Natural killer cell treated with Interleukin-12 subunit alpha and Interleukin-12 subunit beta and Interleukin-15 and Interleukin-18, amount 100 ng/mL, for 72 hours (primary cell): ENCODE measurements at places on chromosomes 16 and 17. TPM values are rescaled to one million over a fixed set of nuclear protein-coding genes. Genes with fewer than 3 reads are reported as not detected.

The CLEC18A gene
- 2.2 TPM for total RNA-seq

The SRCIN1 gene
- total RNA-seq = 0.05 TPM

The TRAPPC1 gene
- 162 TPM for total RNA-seq

The KREMEN2 gene
- total RNA-seq = not detected

The LLGL2 gene
- total RNA-seq = 34.1 TPM

The KRTAP2-1 gene
- not detected for total RNA-seq

The HEATR9 gene
- 0.81 TPM for total RNA-seq

The CRISPLD2 gene
- total RNA-seq = 0.43 TPM

The QRICH2 gene
- total RNA-seq = 4.1 TPM

The PPP1R27 gene
- total RNA-seq = not detected

The PDILT gene
- not detected for total RNA-seq

The CRHR1 gene
- total RNA-seq = not detected

The TUBG2 gene
- 8.0 TPM for total RNA-seq

The TNFSF13 gene
- total RNA-seq = 6.8 TPM

The CCL22 gene
- total RNA-seq = 12.9 TPM

The LGALS9 gene
- total RNA-seq = 19.9 TPM

The ALDOA gene
- total RNA-seq = 1,789 TPM

The OR1G1 gene
- not detected for total RNA-seq

The OTOA gene
- total RNA-seq = 0.33 TPM

The HSF4 gene
- total RNA-seq = 19.4 TPM

The SOST gene
- not detected for total RNA-seq

The REXO5 gene
- total RNA-seq = 15.8 TPM

The QPRT gene
- total RNA-seq = 5.6 TPM

The KRTAP4-8 gene
- not detected for total RNA-seq

The CCR7 gene
- total RNA-seq = 65.7 TPM

The C16orf90 gene
- not detected for total RNA-seq
